Effector memory CD8-positive, alpha-beta T cell (primary cell): ENCODE measurements at places on chromosomes 7 and 10.

DNA sequence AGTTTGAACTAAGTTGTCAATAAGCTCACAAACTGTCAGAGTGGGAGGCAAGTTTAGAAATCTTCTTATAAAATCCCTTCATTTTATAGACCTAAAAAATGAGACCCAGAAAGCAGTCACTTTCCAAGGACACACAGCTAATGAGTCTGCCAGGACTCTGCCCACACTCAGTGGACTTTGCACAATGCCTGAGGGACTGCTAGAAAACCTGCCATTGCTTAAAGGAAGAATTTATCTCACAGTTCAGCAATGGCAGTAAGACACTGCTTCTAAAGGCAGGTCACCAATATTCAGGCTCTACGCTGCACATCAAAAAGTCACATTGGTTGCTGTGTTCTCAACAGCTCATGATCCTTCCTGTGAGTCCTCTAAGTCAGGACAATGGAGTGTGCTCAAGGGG lies 698.1 kb downstream of the GRID1 start:
- no peak for DNase-seq

- no peak for DNase-seq
Observed at GRCh38 chr7:90579181-90579688, 16.9 kb upstream of the CDK14 start.

DNA sequence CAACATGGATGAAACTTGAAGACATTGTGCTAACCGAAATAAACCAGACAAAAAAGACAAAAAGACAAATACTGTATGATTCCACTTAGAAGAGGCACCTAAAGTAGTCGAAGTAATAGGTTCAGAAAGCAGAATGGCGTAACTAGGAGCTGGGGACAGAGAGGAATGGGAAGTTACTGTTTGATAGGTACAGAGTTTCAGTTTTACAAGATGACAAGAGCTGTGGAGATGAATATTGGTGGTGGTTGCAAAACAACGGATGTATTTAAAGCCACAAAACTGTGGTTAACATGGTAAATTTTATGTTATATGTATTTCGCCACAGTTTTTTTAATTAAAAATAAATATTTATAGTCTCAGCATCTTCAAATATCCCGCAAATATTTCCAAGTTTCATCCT lies 64.1 kb upstream of the DIP2C start:
- no peak for DNase-seq

GRCh38 chr7:15291699-15292098 lies 270.1 kb downstream of the AGMO start:
- no peak for DNase-seq
